ENCODE measurements at places on chromosomes 7 and 10. TPM values are rescaled to one million over a fixed set of nuclear protein-coding genes. Genes with fewer than 3 reads are reported as not detected.

GRCh38 chr7:16670021-16670420, 24.0 kb downstream of the BZW2 start:
- DNase-seq = no peak

DNA sequence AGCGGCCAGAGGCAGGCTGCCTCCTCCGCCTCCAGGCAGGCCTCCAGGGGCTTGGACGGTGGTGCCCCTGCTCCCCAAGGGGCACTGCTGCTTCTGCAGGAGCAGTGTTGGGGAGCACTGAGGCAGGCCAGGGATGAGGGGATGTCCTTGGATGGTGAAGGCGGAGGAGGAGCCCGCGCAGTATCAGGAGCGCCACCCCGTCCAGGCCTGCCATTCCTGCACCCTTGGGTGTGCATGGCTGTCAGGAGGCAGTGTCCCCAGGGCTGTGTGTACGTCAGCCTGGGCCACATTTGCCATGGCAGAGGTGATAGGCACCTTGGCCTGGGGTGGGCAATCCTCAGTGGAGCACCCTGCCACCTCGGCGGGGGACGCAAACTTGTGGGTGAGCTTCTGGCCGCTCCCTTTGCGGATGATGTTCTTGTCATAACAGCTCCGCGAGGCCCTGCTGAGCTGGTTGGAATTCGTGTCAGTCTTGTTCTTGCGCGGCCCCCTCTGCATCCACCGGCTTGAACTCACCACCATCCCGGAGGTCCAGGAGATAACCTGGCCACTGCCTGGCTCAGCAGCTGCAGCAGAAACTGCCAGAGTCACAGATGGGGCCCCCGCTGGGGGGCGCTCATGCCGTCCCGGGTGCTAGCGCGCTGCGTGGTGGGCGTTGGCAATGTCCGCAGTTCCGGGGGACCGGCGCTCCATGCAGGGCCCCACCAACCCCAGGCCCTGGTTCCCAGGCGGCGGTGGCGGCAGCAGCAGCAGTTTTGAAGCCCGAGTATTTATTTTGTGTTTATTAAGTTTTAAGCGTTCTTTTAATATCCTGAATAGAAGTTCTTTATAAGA, 182.3 kb upstream of the ADCY1 start:
- no peak for DNase-seq

DNA sequence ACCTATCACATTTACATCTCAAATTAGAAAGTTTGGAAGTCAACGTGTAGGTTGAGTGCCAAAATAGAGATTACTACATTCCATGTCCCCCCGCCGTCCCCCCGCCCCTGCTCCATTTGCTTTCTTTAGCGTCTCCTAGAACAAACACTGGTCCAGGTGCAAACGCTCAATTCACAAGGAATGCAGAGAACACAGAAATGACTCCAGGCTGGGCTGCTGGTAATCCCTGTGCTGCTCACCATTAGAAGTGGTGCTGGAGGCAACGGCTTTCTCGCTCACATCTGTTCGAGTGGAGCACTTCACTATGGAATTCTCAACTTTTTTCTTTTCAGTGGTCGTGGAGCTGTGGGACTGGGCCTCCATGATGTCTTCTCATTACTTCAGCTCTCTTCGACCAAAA, 14.1 kb downstream of the GLI3 start:
- no peak for DNase-seq

Gene LEP
- total RNA-seq = not detected

DNA sequence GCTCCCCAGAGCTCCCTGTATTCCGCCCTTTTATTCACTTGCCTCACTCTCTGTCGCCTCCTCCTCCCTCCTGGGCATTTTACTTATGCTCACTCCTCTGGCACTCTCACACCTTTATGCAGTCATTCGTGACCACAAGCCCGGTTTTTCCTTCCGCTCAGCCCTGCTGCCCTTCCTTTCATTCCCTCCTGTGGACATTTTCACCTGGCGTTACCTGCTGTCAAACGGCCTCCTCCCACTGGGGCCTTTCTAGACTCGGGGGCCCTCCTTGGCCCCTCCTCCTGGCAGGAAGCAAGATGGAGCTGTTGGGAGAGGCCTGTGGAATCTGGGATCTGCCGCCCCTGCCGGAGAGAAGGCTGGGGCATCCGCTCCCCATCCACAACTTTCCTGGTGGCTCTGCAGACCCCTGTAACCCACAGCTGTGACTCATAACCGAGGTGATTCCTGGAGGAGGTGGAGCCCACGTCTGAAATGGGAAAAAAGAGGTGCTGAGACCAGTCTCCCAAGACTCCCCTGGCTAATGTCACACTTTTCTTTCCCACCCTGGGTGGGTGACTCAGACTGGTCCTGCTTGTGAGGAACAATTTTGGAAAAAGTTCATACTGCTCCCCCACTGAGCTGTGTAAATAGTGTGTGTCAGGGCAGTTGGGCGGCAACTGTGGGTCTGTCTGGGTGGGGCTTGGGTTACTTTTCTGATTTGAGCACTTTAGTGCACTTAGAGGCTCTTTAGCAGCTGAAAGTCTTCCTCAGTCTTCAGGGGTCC, 1.2 kb downstream of the VCL start:
- peak; percentile 70 for DNase-seq

- DNase-seq = no peak
Measured at GRCh38 chr7:103879928-103880600, 109.4 kb downstream of the RELN start.

Gene ZNF746
- 20.6 TPM for total RNA-seq

- no peak for DNase-seq
Measured at GRCh38 chr10:865257-865656, 66.2 kb downstream of the LARP4B start.

- DNase-seq = no peak
Measured at GRCh38 chr7:42960762-42961161, 28.6 kb downstream of the MRPL32 start.

- DNase-seq = peak; percentile 89
Measured at GRCh38 chr7:901388-902154, 25.2 kb downstream of the GET4 start.

GRCh38 chr10:104337521-104337984, 712 bp downstream of the ITPRIP start:
- DNase-seq = peak; percentile 78

DNA sequence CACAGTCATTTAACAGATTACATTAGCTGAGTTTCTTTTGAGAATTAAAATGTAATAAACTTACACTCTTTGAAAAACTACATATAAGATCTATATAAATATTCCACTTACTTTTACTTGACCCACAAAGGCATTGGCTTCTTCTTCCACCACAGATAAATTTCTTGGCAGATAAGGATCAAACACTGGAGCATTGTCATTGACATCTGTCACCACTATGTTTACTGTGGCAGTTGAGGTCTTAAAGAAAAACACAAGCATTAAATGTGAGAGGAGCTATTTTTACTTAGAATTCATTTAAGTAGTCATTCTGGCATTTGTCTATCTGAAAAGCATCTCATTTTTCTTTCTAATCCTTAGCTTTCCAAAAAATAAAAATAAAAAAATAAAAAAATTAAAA, 734.4 kb downstream of the PCDH15 start:
- DNase-seq = no peak

DNA sequence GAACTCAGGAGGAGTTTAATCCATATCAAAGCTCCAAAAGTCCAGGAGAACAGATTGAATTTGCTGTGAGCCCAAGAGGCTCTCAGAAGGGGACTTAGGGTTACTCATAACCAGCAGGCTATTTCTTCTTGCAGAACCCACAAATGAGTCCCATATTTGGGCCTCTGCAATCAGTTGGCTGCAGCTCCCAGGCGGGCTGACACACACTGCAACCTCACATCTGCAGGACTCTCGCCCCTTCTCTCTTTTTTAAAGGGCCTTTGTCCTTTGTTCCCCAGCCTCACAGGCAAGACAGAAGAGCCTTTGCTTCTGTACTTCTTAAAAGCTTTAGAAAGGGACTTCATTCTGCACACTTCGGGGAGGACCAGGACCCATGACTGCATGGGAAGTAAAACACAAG, 26.7 kb downstream of the CREB3L2 start:
- no peak for DNase-seq

DNA sequence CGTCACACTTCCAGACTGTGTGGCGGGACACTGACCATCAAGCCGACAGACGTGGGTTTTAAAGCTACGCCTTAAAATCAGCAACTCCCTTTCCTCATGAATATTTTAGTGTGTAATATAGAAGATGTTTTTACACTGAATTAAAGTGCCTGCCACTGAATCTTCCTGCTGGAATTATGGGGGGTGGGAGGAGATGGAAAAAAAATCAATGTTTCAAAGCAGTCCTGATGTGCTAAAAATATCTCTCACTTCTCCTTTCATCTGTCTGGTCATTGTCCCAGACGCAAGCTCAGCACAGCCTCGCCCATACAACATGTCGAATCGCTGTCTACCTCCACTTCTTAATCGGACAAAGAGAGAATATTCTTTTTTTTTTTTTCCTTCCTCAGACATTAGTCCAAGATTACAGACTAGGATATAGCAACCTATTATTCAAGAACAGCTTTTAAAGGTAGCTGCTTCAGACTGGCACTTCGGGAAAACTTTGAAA, 165.1 kb upstream of the KLF14 start:
- no peak for DNase-seq

GRCh38 chr7:803243-803635, 29.0 kb upstream of the SUN1 start:
- no peak for DNase-seq

Gene MBL2
- total RNA-seq = not detected

- DNase-seq = peak; percentile 86
Measured at GRCh38 chr10:132396494-132397035, 435 bp upstream of the PWWP2B start.

Gene GDF2
- not detected for total RNA-seq

GRCh38 chr7:49255054-49255453, 330.7 kb downstream of the CDC14C start:
- no peak for DNase-seq

DNA sequence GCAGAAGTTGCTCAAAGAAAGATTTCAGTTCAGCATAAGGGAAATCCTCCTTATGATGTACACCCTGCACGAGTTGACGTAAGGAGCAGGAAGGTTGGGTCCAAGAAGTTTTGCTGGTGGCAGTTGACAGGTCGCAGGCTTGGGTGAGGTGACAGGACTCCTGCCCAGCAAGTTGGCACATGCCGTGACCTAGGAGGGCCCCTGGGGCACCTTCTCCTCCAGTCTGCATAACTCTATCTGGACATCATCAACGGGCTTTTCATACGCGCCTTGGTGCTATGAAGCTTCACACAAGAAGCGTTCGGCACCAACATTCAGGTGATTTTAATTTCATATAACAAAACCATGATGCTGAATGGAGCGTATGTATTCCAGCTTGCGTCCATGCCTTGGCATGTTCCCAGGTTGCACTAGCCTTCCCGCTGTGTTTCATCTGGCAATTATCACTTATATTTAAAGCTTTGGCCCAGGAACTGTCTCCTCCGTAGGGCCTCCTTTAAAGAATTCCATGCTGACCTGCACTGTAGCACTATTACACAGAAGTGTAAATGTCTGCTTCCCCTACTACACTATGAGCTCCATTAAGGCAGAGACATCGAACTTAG, 651.6 kb upstream of the FOXK1 start:
- DNase-seq = no peak

DNA sequence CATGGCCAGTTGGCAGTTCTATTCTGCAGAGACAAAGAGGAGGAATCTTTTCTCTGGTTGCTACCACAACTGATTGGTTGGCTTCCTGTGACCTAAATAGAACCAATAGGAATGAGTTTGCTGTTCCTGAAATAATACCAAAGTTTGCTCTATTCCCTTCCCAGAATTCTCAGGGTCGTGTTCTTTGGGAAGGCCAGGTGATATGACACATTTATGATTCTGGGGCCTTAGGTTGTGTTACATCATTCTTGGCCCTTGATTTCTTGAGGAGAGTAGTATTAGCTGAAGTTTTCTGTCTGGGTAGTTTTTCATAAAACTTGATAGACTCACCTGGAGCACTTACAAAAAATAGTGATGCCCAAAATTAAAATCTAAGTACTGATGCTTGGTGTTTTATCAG, 171.9 kb downstream of the LRRC4 start:
- DNase-seq = no peak

GRCh38 chr10:22722626-22723169, 8.3 kb upstream of the PIP4K2A start:
- DNase-seq = no peak

Gene SLC18A3
- not detected for total RNA-seq

DNA sequence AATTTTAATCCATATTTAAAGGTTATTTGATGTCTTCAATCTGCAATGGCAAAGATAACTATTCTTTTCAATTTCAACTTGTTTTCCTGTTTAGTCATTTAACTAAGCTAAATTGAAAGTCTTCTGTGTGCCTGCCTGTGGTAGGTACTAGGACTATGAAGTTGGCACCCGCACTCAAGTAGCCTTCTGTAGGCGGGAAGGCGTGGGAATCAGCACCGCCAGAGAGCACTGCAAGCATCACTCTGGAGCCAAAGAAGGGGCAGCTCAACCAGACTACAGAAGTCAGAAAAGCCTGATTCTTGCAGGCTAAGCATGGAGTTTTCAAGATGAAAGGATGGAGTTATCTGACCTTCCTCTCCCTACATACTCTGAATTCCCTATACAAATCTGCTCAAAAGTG, 269.0 kb upstream of the PHF14 start:
- no peak for DNase-seq

DNA sequence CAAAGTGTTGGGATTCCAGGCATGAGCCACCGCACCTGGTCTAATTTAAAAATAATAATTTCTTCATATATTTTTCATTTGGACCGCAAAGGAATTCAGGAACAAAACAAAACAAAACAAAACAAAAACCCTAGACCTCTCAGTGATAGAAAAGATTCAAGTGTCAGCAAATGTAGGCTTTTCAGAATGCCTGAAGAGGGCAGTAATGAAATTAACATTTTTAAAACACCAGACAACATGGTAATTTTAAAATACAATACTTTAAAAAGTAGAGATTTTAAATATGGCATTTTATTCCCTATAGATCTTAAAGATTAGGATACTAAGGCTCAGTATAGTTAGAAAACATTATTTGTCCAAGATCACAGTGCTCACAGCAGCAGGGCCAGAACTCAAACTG, 36.6 kb downstream of the DNMBP start:
- DNase-seq = no peak

DNA sequence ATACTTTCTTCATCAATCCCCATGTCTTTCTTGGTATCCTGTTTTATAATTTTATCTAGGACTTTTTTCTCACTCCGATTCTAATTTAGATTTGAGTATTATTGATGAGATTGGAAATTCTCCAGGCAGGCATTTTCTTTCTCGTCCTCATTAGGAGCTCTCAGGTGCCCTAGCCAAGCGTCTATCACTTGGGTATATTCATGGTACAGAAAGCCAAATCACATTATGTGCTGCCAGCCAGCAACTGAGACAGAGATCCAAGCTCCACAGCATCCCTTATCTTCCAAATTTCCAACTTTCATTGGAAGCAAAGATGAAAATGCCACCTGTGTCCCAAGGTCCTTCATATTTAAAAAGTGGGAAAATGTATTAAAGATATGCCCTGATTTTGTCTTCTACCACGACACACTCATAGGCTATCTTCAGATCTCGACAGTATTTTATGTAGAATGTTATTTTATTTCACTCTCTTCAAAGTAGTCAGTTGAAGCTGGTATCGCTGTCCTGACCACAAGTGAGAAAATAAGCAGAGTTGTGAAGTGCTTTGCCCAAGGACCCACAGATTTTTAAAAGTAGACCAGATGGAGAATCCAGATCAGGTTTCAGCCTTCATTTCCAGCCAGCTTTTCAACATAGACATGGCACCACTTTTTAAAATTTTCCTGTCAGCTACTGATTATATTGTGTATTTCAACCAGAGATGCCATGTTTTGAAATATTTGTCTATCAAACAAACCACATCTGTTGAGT, 773.4 kb downstream of the CNTNAP2 start:
- no peak for DNase-seq
